NCI-H526 treated with DMSO at 0.1 percent for 48 hours (cell line): ENCODE measurements at places on chromosomes 11 and 22.

DNA sequence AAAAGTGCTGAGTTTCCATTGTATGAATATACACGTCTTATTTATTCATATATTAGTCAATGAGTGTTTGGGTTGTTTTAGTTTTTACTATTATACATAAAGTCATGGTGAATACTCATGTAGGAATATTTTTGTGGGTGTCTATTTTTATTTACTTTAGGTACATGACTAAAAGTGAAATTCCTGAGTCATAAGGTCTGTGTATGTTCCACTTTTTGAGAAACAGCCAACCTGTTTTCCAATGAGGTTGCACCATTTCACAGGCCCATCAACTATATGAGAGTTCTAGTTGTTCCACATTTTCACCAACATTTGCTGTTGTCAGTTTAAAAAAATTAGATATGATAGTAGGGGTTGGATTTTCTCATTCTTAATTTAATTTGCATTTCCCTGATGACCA lies 6.6 kb upstream of the OR6X1 start:
- DNase-seq = no peak

DNA sequence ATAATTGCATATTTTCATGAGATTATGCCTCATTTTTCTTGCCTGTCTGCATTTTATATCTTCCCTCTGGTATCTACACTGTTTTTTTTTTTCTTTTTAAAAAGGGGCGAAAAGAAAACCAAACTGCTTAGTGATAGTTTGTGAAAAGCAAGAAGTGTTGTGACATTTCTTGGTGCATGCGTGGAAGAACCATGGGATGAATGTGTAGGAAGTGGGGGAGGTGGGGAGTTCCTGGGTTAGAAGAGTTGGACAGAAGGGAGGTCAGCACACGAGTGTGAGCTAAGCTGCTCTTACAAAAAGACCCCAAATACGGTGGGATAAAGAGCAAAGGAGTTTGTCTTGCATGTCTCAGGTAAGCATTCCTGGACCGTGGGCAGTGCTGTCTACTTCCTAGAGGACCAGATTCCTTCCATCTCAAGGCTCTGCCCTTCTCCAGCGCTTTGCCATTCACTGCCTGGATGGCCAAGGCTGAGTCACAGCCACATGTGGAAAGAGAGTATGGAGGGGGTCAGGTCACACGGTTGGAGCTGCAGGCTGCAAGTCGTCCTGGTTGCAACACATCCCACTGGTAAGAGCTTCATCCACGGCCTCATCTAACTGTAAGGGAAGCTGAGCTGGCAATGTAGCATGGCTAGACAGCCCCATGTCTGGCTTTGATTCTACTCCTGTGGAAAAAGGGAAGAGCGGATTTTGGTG lies 300.6 kb downstream of the DDX10 start:
- DNase-seq = no peak

- no peak for DNase-seq
Observed at GRCh38 chr11:72236083-72236697, 7.8 kb downstream of the PHOX2A start.

- DNase-seq = no peak
Observed at GRCh38 chr22:49267996-49268395, 559.7 kb downstream of the BRD1 start.

- DNase-seq = no peak
Observed at GRCh38 chr11:106397787-106398501, 320.5 kb downstream of the AASDHPPT start.

DNA sequence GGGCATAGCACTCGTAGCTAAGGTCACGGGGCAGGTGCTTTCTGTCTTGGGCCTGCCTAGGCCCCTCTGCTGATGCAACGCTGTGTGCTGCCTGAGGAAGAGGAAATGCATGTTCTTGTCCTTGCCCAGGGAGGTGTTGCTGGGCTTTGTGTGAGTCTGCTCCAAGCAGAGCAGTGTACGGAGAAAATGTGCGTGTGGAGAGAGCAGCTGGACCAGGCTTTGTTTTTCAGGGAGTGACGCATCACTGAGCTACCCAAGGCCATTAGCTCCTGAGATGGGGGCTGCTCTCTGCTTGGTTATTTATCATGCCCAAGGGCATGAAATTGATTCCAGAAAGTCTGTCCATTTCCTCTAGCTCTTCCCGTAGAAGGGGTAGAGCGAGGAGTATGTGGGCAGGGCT lies 82.9 kb upstream of the THY1 start:
- no peak for DNase-seq

DNA sequence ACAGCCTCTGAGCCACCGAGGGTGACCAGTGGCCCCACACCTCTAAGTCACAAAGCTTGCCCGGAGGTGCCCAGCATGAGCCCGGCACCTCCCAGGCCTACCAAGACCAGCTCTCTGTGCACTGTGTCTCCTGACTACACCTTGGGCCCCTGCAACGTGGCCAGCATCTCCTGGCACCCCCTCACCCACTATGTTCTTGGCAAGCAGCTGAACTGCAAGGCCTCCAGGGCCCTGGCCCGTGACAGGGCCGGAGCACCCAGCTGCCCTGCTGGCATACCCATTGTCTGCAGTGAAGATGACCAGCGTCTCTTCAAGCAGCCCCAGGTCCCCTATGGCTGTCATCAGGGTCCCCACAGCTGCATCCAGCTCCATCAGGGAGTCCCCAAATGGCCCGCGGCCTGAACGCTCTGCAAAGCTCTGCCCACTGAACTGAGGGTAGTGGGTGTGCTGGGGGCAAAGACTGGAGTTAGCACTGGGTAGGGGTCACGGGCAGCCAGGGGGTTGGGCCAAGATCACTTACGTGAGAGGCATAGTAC lies 1.6 kb downstream of the ARSA start:
- no peak for DNase-seq

- DNase-seq = no peak
Observed at GRCh38 chr22:22033803-22034468, 51.3 kb upstream of the TOP3B start.

DNA sequence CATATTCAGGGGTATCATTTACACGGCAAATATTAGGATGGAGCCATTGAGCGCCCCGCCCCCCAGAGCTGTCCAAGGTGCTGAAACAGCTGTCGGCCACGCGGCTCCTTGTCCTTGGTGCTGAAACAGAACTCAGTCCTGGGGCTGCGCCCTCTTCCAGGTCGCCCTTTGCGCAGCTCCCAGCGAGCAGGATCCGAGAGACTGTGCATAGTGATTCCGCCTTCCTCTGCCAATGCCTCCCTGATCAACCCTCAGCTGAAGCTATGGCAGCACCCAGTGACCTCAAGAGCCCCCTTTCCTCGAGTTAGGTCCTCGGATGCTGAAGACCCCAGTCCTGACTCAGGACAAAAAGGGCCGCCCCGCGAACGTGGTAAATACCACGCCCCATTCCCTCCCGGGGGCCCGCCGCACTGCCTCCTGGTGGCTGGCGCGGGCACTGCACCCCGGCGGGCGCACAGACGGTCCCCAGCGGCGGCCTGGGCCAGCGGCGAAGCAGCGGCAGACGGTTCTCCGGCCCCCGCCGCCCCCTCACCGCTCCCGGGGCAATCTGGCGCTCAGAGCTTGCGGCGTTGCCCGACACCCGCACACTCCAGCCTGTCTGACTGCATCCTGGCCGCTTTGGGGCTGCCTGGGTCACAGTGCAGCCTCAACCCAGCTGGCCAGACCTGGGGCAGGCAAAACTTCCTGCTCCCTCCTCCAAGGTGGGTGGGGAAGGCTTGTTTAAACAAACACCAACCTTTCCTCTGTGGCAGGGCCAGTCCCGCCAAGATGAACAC lies 13.4 kb downstream of the SYT7 start:
- no peak for DNase-seq

GRCh38 chr22:46078241-46079092 lies 71.9 kb upstream of the PPARA start:
- DNase-seq = no peak

DNA sequence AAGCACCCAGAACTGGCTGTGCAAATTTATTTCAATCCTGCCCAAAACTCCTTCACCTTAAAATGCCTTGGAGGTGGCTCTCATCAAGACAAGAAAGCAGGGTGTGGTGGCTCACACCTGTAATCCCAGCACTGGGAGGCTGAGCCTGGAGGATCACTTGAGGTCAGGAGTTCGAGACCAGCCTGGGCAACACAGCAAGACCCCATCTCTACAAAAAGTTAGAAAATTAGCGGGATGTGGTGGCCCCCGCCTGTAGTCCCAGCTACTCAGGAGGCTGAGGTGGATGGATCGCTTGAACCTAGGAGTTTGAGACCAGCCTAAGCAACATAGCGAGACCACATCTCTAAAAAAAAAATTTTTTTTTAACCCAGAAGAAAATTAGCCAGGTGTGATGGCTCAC lies 689 bp upstream of the RAB39A start:
- no peak for DNase-seq

- no peak for DNase-seq
Observed at GRCh38 chr11:76067099-76067498, 139.2 kb downstream of the WNT11 start.

DNA sequence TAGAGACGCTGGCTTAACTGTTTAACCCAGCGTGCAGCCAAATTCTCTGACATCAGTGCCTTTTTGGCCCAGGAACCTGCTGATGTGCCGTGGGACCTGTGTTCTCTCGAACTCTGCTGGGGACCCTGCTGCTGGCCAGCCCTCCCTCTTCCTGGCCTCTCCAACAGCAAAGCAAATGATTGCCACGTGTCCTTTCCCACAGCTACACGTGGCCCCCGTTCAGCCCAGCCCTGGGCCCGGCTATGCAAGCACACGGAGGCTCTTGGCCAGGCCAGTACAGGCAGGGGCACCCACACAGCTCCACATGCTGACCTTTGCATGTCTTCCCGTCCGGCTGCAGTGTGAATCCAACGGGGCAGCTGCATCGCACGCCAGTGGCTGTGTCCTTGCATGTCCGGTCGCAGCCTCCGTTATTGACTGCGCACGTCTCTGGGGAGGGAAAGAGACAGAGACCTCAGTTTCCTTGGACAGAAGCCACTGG lies 51.6 kb upstream of the TTLL12 start:
- no peak for DNase-seq

GRCh38 chr11:73862986-73863385 lies 13.7 kb downstream of the COA4 start:
- DNase-seq = no peak

DNA sequence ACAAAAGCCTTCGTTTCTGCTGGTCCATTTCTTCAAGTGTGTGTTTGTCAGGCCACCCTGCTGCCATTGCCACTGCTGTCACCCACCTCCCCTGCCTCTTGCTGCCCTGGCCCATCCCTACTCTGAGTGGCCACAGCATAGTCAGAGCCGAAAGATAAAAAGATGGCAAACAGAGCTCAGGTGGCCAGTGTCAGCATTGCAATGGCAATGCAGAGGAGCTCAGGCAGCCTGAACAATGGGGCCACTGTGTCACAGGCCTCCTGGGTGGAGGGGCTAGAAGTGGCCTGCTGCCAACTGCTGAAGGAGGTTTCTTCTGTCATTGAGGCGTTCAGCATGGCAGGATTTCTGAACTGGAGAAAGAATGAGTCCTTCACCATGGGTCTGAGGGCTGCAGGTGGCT lies 137.1 kb downstream of the CSNK2A3 start:
- peak; percentile 35 for DNase-seq

GRCh38 chr22:49524362-49524761 lies 303.3 kb downstream of the BRD1 start:
- no peak for DNase-seq

DNA sequence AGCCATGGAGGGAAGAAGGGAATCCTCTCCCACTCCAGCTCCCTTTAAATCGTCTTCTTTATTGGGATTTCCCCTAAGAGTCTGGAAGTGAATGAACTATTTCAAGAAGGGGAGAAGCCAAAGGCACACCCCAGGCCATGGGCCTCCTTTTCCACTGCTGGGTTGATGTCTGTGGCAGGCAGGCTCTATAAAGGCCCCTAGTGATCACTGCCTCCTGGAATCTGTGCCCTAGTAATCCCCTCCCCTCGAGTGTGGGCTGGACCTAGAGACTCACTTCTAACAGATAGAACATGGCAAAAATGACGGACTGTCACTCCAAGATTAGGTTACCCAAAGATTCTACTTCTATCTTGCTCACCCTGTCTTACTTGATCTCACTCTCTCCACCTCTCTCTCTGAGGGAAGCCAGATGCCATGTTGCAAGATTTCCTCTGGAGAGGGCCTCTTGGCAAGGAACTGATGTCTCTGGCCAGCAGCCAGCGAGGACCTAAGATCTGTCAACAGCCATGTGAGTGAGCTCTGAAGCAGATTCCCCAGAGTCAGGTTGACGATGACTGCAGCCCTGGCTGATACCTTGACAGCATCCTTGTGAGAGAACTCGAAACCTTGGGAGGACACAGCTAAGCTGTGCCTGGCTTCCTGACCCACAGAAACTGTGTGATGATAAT lies 444.8 kb downstream of the SOX6 start:
- DNase-seq = no peak

DNA sequence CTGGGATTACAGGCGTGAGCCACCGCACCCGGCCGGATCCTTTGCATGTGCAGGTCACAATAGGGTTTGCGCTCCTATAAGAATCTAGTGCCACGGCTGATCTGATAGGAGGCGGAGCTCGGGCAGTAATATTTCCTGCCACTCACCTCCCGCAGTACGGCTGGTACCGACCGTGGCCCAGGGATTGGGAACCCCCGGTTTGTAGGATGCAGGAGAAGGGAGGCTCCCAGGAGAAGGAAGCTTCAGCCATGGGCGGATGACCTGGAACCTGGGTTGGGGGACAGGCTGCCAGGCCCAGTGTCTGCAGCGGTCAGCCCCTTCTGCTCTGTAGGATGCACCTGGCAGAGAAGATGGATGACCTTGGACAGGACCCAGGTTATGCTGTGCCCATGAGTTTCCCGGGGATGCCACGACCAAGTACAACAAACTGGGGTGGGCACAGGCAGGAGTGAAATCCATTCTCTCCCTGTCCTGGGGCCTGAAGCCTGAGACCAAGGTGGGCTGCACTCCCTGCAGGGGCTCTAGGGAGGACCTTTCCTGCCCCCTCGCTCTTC lies 818.9 kb downstream of the BRD1 start:
- DNase-seq = no peak

- DNase-seq = no peak
Observed at GRCh38 chr11:27355575-27356104, 7.4 kb downstream of the CCDC34 start.

DNA sequence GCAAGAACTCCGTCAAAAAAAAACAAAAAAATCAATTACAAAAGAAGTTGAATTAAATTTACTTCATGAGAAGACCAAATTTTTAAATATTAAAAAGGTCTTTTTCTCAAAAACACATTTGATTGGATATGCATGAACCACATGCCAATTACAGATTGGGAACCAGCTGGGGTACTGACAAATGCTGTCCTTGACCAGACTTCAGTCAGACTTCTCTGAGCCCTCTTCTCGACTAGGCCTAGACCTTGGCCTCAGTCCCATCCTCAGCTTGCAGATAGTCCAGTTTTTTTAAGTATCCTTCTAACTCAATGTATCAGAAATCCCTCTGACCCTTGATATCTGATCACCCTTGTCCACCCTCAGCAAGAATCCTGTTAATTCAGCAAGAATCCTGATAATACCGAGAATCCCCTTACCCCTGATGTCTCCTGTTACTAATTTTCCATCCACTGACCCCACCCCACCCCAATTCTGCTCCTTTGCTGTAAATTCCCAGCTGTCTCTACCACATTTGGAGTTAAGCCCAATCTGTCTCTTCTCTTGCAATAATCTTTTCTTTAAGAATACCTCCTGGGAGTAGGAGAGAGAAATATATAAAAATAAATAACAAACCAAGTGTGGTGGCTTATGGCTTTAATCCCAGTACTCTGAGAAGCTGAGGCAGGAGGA lies 30.9 kb downstream of the OR4D9 start:
- DNase-seq = no peak

- no peak for DNase-seq
Observed at GRCh38 chr11:2825261-2825888, 60.2 kb downstream of the CDKN1C start.
